Dermis lymphatic vessel endothelial cell (primary cell): ENCODE measurements at places on chromosomes 2 and 18. TPM values are rescaled to one million over a fixed set of nuclear protein-coding genes. Genes with fewer than 3 reads are reported as not detected.

Gene ACTG2
- not detected in 2 replicates for total RNA-seq

Gene GLI2
- total RNA-seq = 0.09 and 0.76 TPM in 2 replicates

Gene KLHL29
- 2.5 and 2.8 TPM in 2 replicates for total RNA-seq

Gene NXPH2
- not detected in 2 replicates for total RNA-seq

Gene SPATA3
- not detected in 2 replicates for total RNA-seq

Gene SLC16A14
- total RNA-seq = under 0.01 and 0.09 TPM in 2 replicates

Gene TRIM54
- total RNA-seq = 0.52 and 1.3 TPM in 2 replicates

Gene SLC19A3
- not detected in 2 replicates for total RNA-seq

Gene REG3A
- not detected in 2 replicates for total RNA-seq

Gene CCT4
- total RNA-seq = 125 and 174 TPM in 2 replicates

Gene COX7A2L
- total RNA-seq = 158 and 182 TPM in 2 replicates

Gene SIX3
- not detected in 2 replicates for total RNA-seq

Gene LOXHD1
- 0.11 and 0.26 TPM in 2 replicates for total RNA-seq
